Placental pericyte (primary cell): ENCODE measurements at places on chromosomes 4 and X. TPM values are rescaled to one million over a fixed set of nuclear protein-coding genes. Genes with fewer than 3 reads are reported as not detected.

The KIAA1210 gene
- not detected in 2 replicates for total RNA-seq

The FGFBP2 gene
- not detected in 2 replicates for total RNA-seq

The TMEM271 gene
- not detected in 2 replicates for total RNA-seq

The TEX13D gene
- not detected in 2 replicates for total RNA-seq

The CCDC158 gene
- 0.22 TPM in 1 of 2 replicates, not detected in the other for total RNA-seq
